Endothelial cell (in vitro differentiated cells): ENCODE measurements at places on chromosomes 5 and 9.

DNA sequence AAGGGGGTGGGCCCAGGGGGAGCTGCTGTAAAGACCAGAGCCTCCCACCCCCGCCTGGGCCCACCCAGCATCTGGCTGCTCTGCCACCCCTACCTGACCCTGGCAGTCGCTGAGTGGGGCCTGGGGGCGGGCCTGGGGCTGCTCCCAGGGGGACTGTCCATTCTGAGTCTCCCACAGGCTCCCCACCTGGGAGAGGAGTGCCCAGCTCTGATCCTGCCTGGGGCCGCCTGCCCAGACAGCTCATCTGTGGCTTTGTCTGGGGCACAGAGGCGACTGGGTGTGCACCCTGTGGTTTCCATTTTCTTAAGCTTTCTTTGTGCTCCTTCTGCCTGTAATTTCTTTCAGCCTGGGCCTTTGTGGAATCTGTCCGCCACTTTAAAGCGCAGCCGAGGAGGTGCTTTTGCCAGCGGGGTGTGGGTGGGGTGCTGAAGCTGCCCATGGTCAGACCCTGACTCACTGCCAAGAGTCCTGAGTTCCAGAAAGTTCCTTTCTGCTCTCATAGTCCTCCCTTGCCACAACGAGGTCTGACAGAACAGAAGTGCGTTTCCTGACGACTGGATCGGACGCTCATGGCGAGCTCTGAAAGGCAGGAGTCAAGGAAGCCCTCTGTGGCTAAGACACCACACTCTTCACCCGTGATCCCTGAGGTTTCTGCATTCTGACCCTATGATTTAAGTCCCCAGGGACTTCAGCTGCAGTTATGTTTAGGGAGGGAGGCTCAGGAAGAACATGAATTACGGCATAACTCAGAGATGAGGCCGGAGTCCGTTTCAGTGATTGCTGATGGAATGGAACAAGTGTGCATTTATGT is 225.0 kb downstream of the FANCC start:
- DNase-seq: no peak

DNA sequence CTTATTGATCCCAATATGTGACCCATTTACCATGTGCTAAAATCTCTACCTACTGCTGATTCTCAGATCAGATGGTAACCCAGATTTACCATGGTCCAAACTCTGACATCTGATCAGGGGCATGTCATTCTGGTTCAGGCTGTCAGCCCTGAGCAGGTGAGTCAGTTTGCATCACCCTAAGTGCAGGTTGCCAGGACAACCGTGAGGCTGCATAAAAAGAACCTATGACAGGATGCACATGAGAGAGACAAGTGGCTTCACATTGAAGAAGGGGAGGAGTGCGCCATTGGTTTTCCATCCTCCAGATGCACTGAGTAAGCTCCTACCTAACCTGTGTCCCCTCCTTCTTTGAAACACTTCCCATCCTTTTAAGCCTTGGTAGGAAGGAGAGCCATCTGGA is 801 bp upstream of the PRSS3 start:
- no peak for DNase-seq

- DNase-seq: no peak
Observed at GRCh38 chr9:135948968-135949367, 12.2 kb downstream of the UBAC1 start.

DNA sequence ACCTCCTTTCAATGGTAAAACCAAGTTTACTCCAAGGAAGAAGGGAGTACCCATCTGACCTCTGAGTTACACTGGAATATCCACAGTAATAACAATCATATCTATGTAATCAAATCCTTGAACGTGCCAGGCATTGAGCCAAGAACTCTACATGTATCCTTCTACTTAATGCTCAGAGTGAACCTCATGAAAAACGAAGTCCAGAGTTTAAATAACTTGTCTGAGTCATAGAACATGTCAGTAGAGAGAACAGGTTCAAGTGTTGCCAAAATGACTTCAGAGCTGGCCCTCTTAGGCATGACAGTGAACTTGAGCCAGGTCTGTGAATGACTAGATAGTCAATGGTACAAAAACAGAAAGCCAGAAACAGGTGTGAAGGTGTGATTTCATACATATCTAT is 164.1 kb upstream of the ZNF618 start:
- no peak for DNase-seq

DNA sequence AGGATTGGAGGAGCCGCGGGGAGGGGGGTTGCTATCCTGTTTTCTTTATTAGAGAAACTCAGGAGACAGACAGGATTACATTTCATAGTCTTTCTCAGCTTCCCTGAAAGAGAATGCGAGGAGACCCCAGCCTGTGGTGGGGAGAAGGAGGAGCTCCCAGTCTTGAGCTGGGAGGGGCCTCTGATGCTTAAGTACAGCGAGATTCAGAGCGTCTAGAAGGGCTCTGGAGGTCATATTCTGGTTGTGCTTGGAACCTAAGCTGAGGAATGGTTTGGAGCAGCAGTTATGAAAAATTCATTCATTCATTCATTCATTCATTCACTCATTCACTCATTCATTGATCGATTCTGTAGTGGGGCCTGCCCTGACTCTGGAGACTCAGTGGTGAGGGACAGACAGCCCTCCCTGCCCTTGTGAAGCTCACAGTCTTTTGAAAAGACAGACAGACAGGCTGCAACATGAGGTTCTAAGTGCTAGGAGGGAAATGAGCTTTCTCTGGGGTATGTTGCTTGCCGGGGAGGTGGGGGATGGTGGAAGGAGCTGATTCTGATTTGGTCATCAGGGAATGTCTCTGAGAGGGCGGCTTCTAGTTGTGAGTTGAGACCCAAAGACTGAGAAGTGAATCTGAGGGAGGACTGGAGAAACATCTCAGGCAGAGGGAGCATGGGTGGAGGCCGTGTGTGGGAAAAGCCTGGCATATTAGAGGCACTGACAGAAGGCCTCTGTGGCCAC is 2.5 kb upstream of the SPRY4 start:
- no peak for DNase-seq

- no peak for DNase-seq
Observed at GRCh38 chr5:82073179-82073578, 101.4 kb downstream of the ATG10 start.

GRCh38 chr5:131022811-131023497 is 142.1 kb downstream of the HINT1 start:
- no peak for DNase-seq

GRCh38 chr5:124790895-124791732 is 44.7 kb upstream of the ZNF608 start:
- no peak for DNase-seq
